ENCODE measurements at places on chromosomes 3 and 15.

DNA sequence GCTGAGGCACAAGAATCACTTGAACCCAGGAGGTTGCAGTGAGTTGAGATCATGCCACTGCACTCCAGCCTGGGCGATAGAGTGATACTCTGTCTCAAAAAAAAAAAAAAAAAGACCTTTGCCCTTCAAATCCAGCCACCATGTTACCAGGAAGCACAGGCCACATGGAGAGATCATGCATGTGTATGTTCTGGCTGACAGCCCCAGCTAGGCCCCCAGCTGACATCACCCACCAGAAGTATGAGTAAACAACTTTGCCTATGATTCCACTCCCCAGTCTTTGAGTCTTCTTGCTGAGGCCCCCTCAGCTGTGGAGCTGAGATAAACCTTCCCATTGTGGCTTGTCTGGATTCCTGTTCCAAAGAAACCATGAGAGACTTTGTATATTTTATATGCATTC lies 3.3 kb upstream of the ARIH2 start:
- DNase-seq = no peak

- no peak for DNase-seq
Observed at GRCh38 chr15:78035321-78035751, 42.2 kb downstream of the TBC1D2B start.

- no peak for DNase-seq
Observed at GRCh38 chr15:32717426-32718226, at the start of gene GREM1. Gene GREM1, plus strand, starts transcription at chr15:32718004. Its CDS starts 12,687 bp downstream, at chr15:32730691.

DNA sequence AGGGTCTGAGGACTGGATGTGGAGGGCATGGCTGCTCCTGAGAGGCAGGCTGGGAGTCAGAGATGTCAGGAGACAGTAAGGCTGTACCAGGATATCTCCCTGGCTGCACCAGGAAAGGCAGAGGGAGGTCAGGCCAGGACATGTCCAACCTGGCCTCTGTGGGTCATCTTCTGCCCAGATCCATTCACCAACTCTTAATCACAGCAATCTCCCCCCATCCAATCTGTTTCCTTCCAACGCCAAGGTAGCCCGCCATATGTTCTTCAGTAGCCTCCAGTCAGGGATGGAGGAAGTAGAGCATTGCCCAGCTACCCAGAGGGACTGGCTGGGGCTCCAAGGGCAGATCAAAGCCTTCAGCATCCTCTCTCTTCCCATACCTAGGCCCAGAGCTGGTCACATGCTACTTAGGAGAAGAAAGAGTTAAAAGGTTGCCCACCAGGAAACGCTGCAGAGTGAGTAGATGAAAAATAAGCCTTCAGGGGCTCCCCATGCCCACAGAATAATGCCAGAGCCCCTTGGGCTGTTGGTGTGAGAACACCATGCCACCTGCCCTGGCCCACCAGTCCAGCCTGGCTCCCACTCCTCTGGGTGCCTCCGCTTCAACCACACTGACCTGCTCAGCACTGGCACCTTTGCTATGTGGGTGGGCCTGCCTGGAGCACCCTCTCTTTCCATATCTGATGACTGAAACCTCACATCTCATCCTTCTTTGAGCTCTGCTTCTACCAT lies 176.8 kb downstream of the MEGF11 start:
- no peak for DNase-seq

GRCh38 chr3:40821315-40821714 lies 296.6 kb downstream of the ZNF621 start:
- no peak for DNase-seq

Measured in GM18507 (cell line).